ENCODE measurements at places on chromosomes 12 and 14.

DNA sequence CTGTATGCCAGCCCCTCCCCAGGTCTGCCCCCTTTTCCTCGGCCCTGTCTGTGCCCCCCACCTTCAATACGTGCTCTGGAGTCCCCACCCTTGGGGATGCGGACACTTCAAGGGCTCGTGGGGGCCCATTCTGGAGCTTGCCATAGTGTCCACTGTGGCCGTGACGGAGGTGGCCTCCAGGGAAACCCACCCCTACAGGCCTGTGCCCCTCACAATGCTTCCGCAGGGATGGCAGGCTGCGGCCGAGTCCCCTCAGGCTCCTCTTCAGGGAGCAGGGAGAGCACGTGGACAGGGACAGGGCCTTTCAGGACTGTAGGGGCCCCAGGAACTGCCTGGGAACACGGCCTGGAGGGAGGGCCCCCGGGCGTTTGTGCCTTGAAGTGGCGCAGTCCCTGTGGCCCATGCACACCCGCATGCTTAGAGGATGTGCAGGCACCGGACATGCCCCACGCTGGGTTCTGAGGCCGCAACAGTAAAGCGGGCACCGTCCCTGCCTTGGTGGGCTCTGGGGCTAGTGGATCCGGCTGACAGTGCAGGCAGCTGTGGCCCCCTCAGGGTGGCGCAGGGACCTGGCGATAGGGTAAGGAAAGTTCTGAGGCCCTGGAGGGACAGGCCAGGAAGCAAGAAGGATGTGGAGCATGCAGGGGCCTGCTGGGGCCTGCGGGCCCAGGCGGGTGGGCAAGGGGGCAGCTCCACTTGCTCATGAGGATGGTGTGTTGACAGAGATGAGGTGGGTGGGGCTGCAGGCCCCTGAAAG is 209.0 kb upstream of the RTL1 start:
- DNase-seq: no peak

GRCh38 chr14:51554339-51554920 is 97.3 kb upstream of the FRMD6 start:
- DNase-seq: no peak

DNA sequence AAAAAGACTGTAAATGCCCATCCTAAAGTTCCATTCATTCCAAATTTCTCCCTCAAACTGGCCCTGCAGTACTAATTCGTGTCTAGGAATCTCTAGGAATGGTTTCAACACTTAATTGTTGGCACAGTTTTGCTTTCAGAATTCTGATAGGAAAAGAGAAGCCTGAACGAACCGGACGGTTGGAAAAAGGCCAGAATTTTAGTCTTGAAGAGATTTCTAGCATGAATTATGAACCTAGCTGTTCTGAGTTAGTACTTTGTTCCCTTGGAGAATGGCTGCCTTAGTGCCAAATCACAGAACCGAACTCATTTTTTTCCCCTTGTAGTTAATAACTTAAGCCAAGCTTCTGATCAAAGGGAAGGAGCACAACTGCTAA is 262.6 kb downstream of the ADAMTS20 start:
- DNase-seq: no peak

DNA sequence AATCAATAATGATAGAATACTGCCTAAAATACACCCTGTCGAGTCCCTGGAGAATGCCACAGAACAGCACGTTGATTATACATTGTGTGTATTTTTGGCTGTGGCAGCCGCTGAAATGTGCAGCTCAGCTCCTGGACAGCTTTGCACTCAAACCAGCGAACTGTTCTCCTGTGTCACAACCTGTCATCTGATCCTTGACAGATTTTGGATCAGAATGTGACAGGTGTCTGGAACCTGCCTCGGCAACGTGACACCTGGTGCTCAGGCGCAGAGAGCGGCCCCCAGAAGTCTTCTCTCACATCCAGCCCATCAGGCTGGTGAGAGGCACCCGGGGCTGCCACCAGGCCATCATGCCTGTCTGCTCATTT is 19.3 kb downstream of the MVK start:
- DNase-seq: no peak

- DNase-seq: no peak
Observed at GRCh38 chr12:81000831-81001230, 63.1 kb upstream of the LIN7A start.

DNA sequence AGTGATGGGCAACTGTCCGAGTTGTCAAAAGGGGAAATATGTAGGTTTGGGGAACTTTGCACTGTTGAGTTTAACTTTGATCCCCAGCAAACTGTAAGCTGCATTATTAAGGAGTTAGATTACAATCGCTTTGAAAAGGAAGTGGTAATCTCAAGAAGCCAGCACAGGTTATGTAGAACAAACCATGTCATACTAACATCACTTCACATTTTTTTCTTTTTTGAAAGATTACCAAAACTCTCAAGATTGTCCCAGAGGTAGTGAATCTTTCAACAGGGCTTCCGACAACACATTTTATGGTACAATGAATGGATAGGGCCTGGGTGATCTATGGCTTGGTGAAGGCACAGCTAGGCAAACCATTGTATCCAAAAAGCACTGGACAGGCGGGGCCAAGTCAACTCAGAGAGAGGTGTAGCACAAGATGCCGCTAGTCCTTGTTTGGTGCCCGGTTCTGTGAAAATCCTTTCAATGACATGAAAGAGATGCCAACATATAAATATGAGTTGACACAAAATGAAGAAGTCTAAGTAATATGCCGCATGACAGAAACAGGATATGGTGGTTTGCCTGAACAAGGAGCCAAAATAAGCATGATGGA is 24.3 kb upstream of the PARP11 start:
- DNase-seq: no peak

- DNase-seq: no peak
Observed at GRCh38 chr12:32248441-32249140, 141.9 kb downstream of the BICD1 start.

DNA sequence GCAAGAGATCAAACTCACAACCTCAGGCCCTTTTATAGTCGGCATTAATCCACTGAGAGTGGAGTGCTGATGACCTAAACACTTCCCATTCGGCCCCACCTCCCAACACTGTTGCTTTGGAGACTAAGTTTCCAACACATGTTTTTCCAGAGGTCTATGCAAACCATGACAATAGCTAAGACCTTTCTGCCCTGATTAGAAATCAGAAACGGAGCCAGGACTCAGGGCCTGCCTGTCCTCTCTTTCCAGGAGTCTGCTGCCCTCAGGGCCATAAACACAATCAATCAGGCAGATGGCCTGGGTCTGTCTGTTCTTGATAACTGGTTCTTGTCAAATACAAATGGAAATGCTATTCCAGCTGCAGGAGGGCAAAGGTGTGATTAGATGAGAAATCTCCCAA is 97.2 kb upstream of the PSMC1 start:
- no peak for DNase-seq

- DNase-seq: no peak
Observed at GRCh38 chr12:25942709-25943108, 15.8 kb upstream of the RASSF8 start.

DNA sequence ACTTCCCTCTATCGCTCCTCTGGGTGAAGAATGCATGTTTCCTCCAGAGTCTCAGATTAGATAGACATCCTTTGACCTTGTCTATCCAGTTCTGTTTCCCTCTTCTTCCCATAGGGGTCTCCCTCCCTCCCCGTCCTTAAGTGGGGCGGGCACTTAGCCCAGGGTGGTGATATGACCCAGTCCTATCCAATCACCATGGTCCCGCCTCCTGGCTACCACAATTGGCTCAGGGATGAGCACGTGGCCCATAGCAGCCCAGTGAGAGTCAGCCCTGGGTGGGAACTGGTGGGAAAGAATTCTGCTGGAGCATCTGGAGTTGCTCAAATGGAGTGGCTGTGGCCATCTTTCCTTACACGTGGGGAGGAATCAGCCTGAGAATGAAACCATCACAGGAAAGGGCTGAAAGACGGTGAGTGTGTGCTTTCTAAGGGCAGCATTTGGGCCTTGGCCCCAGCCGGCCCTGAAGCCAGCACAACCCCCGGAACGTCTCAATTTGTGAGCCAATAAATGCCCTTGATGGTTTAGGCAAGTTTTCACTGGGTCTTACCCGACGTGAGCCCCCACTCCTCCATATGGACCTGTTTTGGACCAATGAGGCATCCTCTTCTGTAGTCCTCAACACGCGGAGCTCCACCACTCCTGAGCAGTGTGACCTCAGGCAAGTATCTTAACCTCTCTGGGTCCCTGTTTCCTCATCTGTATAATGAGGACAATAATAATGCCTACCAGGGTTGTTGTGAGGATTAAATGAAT is 14.4 kb upstream of the MLXIP start:
- DNase-seq: peak; percentile 63

DNA sequence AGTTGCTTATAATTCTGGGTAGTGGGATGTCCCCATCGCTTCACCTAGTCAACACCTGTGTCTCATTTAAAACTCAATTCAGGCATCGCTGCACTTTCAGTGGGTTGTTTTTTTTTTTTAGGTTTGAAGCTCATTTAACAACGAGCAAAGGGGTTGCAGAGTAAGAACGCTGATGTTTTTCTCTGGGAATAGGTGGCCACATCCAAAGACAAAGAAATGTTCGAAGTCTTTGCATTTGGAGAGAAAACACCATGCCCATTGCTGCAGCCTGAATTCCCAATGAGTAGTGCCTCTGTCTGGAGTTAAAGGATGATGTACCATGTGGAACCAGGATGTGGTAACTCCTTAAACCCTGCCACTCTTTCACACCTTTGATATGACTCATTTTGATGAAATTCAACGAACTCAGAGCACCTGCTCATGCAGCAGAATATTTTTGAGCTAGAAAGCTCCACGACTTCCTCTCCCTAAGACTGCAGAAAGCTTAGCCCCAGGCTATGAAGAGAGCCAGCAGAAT is 35.1 kb upstream of the BATF start:
- DNase-seq: no peak

DNA sequence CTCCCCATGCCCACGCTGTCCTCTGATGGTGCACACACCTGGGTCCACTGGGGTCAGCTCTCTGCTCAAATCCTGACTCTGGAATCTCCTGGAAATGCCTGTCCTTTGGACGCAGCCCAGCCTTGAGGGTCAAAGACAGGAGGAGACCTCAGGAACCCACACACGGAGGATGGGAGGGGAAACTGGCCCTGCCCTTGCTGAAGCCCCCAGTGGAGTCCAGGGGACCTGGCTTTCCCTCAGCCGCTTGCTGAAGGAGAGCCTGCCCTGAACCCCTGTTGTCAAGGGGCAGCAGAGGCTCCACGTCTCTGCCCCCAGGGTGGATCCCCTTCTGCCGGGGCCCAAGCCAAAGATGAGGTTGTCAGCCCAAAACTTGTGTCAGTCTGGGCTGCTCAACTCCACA is 16.9 kb downstream of the GALNT9 start:
- DNase-seq: no peak

DNA sequence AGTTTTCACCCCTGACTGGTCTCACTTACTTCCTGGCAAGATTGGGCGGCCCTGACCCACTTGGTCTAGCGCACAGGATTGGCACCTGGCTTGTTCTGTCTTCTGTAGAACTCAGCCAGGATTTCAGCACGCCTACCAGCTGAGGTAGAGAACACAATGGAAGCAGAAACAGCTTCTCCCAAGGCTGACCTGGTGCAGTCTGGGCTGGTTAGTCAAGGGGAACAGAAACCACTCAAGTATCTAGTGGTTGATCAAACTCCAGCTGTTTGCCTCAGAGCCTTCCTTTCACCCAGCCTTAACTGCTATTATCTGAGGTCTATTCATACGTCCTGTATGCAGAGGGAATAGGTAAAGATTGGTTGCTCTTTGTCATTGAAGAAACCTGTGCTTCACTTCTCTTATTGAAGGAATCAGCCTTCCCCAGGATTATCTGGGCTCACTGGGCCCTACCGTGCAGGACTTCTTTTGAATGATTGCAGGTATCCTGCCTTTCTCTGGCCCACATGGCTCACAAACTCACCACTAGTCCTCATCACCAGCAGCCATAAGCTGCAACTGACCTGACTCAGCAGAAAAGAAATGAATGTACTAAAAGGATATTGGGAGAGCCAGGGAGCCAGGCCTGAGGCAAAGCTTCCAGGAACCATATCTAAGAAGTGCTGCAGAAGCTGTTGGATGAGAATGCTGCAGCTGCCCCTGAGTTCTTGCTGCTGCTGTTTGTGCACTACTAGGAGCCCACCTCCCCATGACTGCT is 2.5 kb upstream of the PLEKHD1 start:
- DNase-seq: no peak

GRCh38 chr12:121505513-121505912 is 75.3 kb downstream of the KDM2B start:
- no peak for DNase-seq

GRCh38 chr12:52212701-52213563 is 20.1 kb upstream of the KRT7 start:
- no peak for DNase-seq

GRCh38 chr14:83006121-83006670 is 1472.5 kb upstream of the SEL1L start:
- DNase-seq: no peak

GRCh38 chr12:72057330-72057914 is 118.8 kb downstream of the TPH2 start:
- DNase-seq: no peak

DNA sequence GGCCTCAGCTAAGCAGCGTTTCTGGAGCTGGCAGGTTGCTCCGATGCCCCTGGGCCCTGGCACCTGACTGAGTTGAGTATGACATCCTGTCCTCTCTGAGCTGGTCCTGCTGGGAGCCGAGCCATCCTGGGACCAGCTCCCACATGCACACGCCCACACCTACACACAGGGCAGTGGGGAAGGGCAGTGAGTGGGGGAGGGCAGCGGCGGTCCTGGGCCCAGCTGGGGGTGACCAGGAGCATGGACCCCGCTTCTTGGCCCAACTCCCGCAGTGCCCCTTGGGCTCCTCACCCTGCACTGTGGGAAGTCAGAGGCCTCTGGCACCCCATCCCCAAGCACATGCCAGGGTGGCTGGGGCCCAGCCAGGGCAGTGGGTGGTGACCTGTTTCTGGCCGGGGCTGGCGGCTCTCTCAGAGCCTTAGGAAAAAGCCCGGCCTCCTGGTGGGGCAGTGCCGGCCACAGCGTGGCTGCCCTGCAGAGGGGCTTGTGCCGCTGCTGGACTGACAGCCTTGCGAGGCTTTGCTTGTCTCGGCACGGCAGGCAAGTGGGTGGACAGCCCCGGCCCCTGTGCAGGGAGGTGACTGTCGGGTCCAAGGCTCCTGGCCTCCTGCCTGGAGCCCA is 5.9 kb upstream of the CRIP2 start:
- DNase-seq: no peak

DNA sequence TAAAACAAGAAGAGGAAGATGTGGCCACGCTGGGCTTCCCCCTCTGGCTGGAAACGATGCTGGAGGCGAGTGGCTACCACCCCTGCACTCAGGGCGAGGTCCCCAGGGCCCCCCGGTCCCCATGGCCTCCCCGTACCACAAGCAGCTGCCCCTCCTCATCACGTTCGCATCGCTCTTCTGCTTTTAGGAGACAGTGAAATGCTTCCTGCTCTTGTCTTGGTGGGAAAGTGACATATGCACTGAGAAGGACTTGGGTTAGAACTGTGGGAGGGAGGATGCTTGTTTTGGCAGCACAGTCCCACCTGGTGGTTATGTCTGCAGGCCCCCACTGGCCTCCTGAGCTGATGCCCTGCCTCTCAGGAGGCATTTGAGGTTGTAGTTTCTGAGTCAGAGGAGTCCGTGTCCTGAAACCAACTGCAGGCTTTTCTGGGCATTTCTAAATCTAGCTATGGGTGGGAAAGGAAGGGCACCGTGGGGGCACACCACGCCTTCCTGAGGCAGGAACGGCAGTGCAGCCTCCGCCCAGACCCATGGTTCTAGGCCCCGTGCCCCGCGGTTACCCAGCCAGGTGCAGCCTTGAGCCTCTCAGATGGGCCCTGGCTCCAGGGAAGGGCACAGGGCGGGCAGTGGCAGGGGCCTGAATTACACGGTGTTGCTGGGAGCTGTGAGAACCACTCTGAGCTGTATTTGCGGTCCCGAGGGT is 139.3 kb downstream of the ADGRD1 start:
- no peak for DNase-seq
